HuH-7 (cell line): ENCODE measurements at places on chromosomes 6 and 20.
A peak's percentile ranks its signal among the peaks of the same experiment; 100 is the strongest.

- DNase-seq: no peak
These were observed 22.7 kb upstream of the PRDM1 start for GRCh38 chr6:106063448-106063850.

DNA sequence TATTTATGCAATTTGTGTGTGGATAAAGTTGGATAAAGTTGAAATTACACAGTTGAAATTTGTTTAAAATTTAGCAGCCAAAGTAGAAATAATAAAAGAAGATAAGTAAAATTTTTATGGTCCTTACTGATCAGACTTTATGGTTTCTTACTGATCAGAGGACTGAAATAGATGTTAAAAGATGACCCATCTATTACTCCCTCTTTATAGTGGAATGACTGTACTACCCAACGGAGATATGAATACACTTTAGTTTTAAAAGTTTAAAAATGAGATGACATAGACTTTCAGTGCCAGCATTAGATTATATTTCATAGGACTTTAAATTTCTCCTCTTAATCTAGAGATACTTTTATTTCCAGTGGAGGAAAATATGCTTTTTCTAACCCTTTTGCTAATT, 98.9 kb upstream of the ADGRF4 start:
- no peak for DNase-seq

- no peak for DNase-seq
These were observed 15.6 kb upstream of the MAPRE1 start for GRCh38 chr20:32804022-32804715.

DNA sequence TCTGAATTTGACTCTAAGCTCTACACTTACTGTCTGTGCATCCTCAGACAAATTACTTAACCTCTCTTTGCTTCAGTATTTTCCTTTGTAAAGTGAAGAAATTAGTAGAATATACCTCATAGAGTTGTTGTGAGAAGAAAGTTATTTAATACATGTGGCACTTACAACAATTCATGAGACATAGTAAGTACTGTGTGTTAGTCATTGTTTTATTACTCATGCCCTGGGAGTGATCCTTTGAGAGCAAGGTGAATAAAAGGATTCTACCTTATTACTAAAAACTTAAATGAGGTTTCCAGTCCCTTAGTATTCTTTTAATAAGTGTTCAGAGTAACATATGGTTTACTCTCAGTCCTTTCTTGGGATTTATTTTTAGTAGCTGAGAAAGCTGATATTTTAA, 233.6 kb upstream of the MAP3K7 start:
- no peak for DNase-seq

GRCh38 chr6:56911847-56912246, 43.1 kb upstream of the BEND6 start:
- DNase-seq: no peak

DNA sequence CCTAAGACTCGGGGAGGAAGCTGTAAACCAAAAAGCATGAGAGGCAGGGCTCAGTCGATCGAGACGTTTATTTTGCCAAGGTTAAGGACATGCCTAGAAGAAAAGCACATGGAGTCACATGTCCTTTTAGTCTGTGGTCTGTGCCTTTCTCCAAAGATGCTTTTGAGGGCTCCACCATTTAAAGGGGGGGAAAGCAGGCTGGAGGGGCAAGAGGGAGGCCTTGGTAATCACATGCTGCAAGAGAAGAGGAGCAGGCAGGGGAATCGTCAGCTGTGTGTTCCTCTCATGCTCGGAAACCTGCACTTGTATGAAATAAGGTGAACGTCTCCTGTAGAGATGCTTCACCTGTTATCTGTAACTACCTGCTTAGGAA, 9.1 kb upstream of the YTHDF1 start:
- no peak for DNase-seq

GRCh38 chr6:79646006-79646405, 14.9 kb downstream of the SH3BGRL2 start:
- DNase-seq: no peak

- DNase-seq: no peak
These were observed 82.0 kb downstream of the HS3ST5 start for GRCh38 chr6:114260810-114261209.

- DNase-seq: no peak
These were observed 40.1 kb upstream of the PHACTR2 start for GRCh38 chr6:143637691-143638090.

- DNase-seq: no peak
These were observed 16.5 kb upstream of the MLIP start for GRCh38 chr6:54094786-54095185.

DNA sequence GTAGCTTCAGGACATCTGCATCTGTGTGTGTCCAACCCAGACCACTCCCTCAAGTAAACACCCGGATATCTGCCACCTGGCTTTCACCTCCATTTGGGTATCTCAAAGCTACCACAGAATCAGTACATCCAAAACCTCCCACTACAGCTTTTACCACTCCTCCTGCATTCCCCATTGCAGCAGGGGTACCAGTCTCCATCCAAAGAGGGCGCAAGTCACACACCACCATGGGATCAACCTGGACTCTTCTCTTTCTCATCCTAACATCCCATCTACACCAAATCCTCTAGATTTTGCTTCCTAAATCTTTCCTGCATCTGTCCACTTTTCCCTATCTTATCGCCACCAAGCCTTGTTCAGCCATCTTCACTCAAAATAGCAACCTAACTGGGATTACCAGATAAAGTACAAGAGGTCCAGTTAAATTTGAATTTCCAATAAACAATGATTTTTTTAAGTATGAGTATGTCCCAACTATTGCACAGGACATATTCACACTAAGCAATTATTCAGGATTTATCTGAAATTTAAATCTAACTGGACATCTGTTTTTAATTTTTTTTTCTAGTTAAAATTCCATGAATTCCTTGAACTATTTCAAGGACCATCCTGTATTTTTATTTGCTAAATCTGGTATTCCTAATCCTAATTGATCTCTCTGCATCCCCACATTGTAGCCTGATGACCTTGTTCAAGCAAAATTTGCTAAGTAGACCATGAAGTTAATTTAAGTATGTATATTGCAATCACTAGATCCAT, 164.3 kb upstream of the MLN start:
- DNase-seq: peak; percentile 87

DNA sequence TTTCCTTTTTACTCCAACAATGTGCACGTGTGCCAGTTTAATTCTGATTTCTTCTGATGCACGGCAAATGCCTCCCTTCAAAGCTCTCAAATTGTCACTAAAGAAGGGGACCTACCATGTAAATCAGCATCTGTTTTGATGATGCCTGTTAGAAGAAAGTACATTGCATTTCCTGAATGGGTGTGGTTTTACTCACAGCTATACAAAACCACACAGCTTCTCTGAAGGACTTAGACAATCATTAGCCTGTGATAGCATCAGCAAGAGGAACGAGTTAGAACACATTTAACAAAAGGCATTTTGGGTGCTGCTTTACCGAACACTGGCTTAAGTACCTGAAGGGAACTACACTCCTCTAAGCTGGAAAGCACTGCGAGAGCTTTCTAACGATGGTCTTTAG, 109.4 kb downstream of the ATXN1 start:
- DNase-seq: no peak

GRCh38 chr6:107679457-107679856, 144.7 kb downstream of the SCML4 start:
- no peak for DNase-seq

DNA sequence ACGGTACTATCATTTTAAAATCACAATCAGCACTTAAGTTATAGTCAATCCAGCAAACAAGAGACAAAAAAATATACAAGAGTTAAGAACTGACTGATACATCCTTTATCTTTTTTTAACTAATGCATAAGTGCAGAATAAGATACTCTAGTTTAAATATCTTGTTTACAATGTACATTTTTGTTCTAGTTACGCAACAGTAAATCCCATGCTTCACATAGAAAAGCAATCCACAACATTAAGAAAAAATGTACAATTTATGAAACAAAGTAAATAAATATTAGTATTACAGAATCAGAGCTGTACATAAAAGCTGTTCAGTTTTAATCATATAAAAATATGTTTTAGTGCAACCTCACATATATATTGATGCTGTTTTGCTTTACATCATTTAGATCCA, 192.6 kb downstream of the HIVEP2 start:
- DNase-seq: no peak

- no peak for DNase-seq
These were observed 70.6 kb upstream of the F13A1 start for GRCh38 chr6:6390849-6391602.

DNA sequence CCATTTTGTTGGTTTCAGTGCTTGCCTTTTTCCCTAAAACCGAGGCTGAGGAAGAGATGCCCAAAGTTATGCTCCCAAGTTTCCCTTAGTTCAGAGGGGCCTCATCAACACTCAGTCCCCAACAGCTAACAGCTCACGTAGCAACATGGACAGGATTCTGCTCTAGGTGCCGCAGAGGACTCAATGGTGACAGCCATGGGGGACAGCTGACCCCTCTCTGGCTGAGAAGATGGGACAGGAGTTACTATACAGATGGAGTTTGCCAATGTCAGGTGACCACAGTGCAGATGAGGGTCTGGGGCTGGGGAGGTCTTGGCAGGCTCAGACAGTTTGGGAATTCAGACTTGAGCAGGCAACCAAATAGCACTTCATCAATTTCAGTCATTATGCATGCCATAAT, 67.3 kb downstream of the NPEPL1 start:
- no peak for DNase-seq

GRCh38 chr20:62439218-62439617, 11.9 kb upstream of the RBBP8NL start:
- DNase-seq: no peak

DNA sequence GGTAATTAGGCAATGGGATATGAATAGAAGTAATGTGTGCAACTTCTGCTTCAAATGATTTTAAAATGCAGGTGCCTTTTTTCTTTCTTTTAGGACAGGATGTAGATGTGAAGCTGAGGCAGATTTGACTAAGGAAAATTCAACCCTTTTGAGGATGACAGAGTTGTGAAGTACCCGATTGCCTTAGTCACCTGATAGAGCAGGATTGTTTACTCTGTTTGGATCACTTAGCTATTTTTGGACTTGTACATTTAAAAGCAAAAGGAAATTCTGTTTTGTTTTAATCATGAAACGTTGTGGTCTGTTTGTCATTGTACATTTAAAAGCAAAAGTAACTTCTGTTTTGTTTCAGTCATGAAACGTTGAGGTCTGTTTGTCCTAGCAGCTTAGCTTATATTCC, 143.4 kb downstream of the FAM83B start:
- no peak for DNase-seq

DNA sequence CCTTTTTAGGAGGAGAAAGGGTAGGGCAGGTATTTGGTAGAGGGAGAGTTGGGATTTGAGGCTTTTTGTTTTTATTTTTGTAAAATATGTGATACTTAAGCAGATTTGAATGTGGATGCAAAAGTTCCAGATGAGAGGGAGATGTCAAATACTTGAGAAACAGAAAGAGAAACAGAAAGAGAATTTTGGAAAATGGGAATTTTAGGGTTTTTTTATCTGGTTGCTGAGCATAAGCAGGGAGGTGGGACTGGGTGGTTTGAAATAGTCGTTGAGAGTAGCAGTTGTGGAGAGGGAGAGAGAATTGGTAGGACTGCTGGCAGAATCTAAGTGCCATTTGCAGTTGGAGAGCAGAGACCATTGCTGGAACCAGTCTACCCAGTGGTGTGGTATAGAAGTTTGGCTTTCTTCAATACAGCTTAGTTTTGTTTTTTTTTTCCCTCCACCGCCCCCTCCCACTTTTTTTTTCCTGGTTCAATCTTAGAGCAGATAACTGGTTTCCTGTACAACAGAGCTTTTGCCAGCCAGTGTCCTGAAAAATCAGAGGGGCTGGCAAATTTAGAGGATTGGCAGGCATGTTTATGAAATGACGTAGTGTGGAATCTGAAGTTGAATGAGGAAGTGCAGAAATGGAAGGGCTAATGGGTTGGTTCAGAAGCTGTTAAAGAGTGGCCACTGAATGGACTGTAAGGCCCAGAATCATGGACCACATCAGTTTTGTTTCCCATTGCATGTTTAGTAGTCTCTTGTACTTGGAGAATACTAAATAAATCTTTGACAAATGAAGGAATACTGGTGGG, 68.7 kb downstream of the ATRN start:
- DNase-seq: no peak

- DNase-seq: no peak
These were observed 18.2 kb downstream of the TRIM26 start for GRCh38 chr6:30194797-30195690.

DNA sequence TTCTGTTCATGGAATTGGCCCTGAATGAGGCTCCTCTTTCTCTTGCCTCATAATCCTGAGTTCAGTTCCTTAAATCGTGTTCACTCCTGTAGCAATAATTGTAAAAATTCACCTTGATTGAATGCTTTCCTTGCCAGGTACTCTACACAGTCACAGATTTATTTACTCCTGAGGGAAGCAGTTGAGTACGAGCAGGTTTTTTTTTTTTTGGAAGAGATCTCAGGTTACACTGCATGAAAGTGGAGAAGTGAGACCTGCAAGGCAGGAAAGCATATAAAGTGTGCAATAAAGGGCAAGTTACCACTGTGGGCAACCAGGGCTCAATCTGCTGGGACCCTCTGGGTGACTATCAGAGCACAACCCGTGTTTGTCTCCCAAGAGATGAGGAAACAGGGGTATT, 93.0 kb upstream of the DOK5 start:
- no peak for DNase-seq

GRCh38 chr6:134454794-134455193, 136.9 kb upstream of the SGK1 start:
- DNase-seq: no peak

GRCh38 chr6:97068211-97068610, 143.7 kb downstream of the KLHL32 start:
- DNase-seq: no peak

- DNase-seq: no peak
These were observed 277.4 kb upstream of the CNR1 start for GRCh38 chr6:88443554-88443953.

DNA sequence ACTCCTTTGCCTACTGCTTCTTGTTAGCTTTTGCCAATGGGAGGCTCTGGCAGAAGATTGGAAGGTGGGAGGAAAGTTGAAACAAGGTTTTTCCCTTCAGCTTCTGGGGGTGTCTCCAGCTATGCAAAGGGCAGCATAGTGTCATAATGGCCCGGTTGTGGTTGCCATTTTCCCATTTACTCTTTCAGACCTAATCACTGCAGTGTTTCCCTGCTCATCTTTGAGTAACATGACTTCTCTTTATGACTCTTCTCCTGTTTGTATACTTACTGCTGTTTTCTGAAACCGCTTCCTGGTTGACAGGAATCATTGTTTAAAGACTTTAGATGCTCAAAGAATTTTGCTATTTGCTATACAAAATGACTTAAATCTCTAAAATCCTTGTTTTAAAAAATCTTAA, 19.9 kb downstream of the NRN1 start:
- no peak for DNase-seq

- DNase-seq: no peak
These were observed 153.6 kb upstream of the QKI start for GRCh38 chr6:163260911-163261310.

GRCh38 chr6:6006428-6007365, at the start of gene NRN1:
TSS of gene NRN1 (minus strand) at chr6:6006925. CDS start at chr6:6006749, 176 bp downstream.
- no peak for DNase-seq

DNA sequence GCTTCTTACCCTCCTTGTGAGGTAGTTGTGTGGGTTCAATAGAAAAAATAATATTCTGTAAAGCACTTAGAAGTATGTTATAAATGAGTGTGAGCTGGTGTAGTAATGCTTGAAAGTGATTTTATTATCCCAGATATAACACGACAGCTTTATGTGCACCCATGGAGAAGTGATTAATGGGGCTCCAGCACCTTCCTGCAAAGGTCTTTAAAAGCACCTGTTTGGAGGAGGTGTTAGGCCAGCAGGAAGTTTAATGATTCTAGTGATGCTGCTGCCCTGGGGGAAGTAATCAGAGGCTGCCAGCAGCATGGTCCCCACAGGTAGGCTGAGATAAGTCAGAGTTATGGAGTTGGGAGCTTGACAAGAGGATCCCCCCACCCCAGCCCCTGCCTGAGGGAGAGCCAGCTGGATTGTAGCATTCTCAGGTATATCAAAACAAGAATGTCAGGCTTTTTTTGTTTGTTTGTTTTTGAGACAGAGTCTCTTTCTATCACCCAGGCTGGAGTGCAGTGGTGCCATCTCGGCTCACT, 166.3 kb downstream of the PHACTR1 start:
- no peak for DNase-seq
